ENCODE measurements at places on chromosomes 4 and X.
A peak's percentile ranks its signal among the peaks of the same experiment; 100 is the strongest.

- peak; percentile 47 for DNase-seq
Measured at GRCh38 chrX:154013614-154014360, 5.9 kb downstream of the IRAK1 start.

DNA sequence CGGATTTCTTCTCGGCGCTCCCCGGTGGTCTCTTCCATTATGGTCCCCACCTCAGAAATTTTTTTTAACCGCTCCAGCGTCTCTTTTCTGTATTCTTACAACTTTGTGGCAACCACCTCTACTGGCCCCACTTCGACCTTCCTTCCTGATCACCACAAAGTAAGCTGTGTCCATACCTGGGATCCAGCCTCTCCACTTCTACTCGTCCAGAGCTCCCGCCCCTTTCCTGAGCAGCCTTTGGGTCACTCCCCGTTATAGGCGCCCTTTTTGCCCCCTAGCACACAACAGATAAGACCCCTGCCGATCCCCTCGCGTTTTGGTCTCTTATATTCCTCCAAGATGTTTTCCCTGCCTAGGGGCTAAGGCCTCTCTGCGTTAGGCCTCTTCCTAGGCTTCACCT lies 557 bp downstream of the PIGG start:
- no peak for DNase-seq

- DNase-seq: no peak
Measured at GRCh38 chr4:150581641-150582051, 305 bp upstream of the MAB21L2 start.

GRCh38 chrX:101485212-101485949 lies at the start of gene ARMCX4:
ARMCX4 (plus strand) TSS chrX:101485456; CDS start chrX:101488590, 3,134 bp downstream.
- DNase-seq: no peak
